HCT116 (cell line): ENCODE measurements at places on chromosomes 1 and 21. TPM values are rescaled to one million over a fixed set of nuclear protein-coding genes. Genes with fewer than 3 reads are reported as not detected.

TSPEAR gene
- not detected for total RNA-seq

NECTIN4 gene
- 3.3 TPM for total RNA-seq

CYP4A22 gene
- not detected for total RNA-seq

SRSF11 gene
- 166 TPM for total RNA-seq

RSBN1 gene
- 16.6 TPM for total RNA-seq

GABRD gene
- total RNA-seq = 15.6 TPM

GREM2 gene
- not detected for total RNA-seq

CAMK1G gene
- total RNA-seq = not detected

HPCAL4 gene
- total RNA-seq = 5.2 TPM

SPRR5 gene
- total RNA-seq = not detected

KCNK1 gene
- total RNA-seq = 28.4 TPM

RAB42 gene
- not detected for total RNA-seq

LRRC39 gene
- 0.54 TPM for total RNA-seq

S100B gene
- total RNA-seq = not detected

MFSD2A gene
- total RNA-seq = 8.0 TPM

FALEC gene
- total RNA-seq = 0.59 TPM

NHLH1 gene
- 0.12 TPM for total RNA-seq

PHGDH gene
- 187 TPM for total RNA-seq

IL23R gene
- not detected for total RNA-seq

ADORA1 gene
- 2.8 TPM for total RNA-seq

MLLT11 gene
- total RNA-seq = 0.17 TPM

TSTD1 gene
- 116 TPM for total RNA-seq

IVL gene
- not detected for total RNA-seq

BSND gene
- not detected for total RNA-seq

NDUFS2 gene
- total RNA-seq = 82.7 TPM

NUF2 gene
- total RNA-seq = 37.6 TPM

ELK4 gene
- total RNA-seq = 46.2 TPM

NR5A2 gene
- total RNA-seq = 0.91 TPM

C1QB gene
- 0.32 TPM for total RNA-seq

TNFRSF25 gene
- total RNA-seq = 27.5 TPM

NFASC gene
- 0.57 TPM for total RNA-seq

TSPAN1 gene
- total RNA-seq = 9.9 TPM

PRKAA2 gene
- total RNA-seq = 1.6 TPM

IKBKE gene
- 5.1 TPM for total RNA-seq

AADACL4 gene
- not detected for total RNA-seq

GJB4 gene
- total RNA-seq = 2.0 TPM

RUNX1 gene
- total RNA-seq = 33.5 TPM

SPOCD1 gene
- total RNA-seq = 5.0 TPM

ACKR1 gene
- not detected for total RNA-seq

SLC22A15 gene
- total RNA-seq = 3.1 TPM

ARMH1 gene
- 3.2 TPM for total RNA-seq
